ENCODE measurements at places on chromosomes 5 and 9.

GRCh38 chr5:110414360-110414759 is 312.1 kb downstream of the TMEM232 start:
- DNase-seq: peak; percentile 27

DNA sequence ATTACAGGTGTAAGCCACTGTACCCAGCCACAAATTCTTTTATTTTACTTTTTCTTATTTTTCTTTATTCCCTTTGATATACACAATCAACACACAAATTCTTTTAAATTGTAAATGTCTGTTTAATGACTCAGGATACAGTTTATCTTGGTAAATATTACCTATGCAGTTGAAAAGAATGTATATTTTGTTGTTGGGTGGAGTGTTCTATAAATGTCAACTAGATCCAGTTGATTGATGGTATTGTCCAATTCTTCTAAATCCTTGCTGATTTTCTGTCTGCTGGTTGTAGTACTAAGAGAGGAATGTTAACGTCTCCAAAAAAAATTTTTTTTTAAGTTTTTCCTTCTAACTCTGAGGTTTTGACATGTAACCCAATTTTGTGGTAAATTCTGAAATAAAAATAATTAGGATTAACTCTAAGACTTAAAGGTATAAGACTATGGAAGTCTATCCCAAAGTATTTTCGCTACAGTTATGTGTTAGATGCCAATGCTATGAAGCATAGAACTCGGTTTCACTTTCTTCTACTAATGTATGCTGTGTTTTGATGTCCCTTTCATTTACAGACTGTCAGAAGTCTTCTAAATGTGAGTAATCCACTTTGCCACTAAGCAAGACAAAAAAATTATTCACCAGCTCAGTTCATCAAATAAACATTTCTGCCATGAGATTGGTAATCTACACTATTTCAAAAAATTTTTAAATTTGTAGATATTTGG is 720.2 kb upstream of the C9orf72 start:
- DNase-seq: no peak

GRCh38 chr9:37575001-37575400 is 1.2 kb downstream of the FBXO10 start:
- DNase-seq: no peak

GRCh38 chr5:6786786-6787495 is 73.7 kb downstream of the TENT4A start:
- no peak for DNase-seq

DNA sequence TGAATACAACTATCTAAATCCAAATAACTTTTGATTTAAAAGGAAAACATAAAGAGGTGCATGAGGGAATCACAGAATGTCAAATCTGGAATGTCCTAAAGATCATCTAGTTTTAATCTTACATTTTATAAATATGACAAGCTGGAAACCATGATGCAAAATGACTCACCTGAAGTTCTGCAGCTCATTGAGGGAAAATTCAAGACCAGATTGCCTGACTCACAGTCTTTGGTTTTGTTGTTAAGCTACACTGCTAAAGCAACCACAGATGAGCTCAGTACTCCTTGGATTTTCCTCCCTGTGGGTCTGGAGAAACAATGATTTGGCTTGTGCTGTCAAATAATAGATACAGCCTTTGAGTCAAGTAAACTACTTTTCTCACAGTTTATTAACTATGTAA is 19.1 kb upstream of the EDIL3 start:
- DNase-seq: peak; percentile 90

GRCh38 chr9:88418715-88419540 is 30.7 kb downstream of the SPIN1 start:
- peak; percentile 19 for DNase-seq

DNA sequence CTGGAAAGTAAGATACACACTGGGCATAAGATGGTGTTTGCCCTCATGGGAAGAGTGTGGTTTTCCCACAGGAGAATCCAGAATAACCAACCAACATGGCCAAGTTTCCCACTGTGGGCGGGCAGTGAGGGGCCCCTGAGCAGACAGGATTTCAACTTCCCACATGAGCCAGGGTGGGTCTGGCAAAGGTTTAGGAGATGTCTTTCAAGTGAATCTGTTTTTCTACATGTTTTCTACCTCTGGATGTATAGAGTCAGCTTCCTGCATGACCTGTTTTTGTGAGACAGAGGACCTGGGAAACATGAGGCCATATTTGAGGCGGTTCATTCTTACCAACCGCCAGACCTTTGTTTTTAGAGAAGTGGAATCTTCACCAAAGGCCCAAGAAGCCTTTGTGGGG is 100.5 kb downstream of the TLE4 start:
- no peak for DNase-seq

DNA sequence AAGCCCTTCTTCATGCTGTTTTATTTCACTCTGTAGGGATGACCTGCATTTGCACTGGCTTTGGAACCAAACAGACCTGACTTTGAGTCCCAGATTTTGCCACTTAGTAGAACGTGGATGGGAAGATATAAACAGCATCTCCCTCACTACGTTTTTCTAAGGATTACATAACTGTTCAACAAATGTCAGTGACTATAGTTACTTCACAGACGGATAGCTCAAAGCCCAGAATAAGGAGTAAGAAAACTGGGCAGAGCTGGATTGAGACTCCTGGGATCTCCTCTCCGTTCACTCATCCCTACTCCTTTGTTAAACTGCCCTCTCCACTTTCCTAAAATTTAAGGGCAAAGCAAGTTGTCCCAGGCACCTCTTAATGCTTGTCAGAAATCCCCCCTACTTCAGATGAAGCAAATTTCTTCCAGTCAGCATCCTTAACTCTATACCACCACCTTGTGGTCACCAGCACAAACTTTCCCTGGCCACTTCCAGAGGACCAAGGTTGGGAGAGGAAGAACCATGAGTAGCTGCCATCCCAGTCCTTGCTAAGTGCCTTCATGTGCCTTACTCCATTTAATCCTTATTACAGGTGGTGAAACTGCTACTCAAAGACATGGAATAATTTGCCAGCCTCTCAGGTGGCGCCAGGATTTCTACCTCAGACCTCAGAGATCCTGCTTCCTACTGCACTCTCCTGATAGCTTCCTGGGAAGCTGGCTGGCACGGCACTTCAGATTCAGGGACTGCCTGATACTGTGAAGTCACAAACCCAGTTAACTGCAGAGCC is 38.4 kb downstream of the EGR1 start:
- peak; percentile 58 for DNase-seq

- no peak for DNase-seq
Measured at GRCh38 chr9:75488719-75489110, 400.4 kb downstream of the OSTF1 start.

DNA sequence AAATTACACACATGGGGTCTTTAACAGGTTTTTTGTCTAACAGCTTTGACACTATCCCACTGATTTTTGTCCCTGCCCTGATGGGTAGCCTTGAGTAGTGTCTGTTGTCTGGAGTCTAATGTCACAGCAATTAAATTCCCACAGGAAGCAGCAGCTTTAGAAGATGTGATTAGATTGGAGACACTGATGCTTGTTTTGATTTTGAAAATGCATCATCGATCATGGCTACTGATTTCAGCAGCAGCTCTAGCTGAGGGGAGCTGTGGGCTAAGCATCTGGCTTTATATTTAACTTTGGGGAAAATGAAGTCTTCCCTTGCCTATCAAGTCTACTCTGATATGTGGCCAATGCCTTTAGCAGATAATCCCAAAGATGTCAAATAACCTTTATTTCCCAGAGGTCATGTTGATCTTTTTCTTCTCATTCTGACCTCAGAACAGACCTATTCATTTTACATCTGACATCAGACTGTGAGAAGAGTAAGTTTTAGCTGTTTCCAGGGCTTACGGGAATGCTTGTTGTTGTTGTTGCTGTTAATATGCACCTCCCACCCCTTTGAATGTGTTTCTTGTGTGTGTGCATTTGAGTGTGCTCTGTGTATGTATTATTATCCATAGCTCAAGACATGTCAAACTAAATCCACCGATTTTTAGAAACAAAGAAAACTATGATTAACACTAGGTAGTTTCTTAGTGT is 704.9 kb upstream of the NUDT12 start:
- DNase-seq: no peak

- DNase-seq: no peak
Measured at GRCh38 chr9:132163457-132163875, 1.6 kb downstream of the NTNG2 start.

DNA sequence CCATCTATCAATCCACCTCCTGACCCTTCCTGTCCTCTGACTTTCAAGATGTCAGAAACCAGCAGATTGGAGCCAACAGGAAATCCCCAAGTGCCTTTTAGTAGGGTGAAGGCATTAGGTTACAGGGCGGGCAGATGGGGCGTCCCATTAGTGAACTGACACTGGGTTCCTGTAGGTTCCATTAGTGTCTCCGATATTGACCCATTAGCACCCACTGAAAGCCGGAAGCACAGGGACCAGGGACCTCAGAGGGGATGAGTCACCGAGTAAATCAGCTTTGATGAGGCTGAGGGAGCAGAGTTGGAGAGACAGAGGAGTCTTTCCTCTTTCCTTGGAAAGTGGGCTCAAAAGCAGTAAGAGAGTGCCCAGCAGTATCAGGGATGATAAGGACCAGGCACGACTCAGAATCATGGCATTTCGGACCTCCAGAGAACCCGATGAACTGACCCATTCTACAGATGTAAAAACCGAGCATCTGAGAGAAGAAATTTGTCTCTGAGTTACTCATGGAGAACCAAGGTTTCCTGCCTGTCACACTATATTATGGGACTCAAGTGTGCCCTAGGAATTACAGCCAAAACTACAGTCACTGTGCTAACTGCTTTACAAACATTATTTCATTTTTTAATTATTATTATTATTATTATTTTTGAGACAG is 47.2 kb upstream of the FABP6 start:
- DNase-seq: no peak

GRCh38 chr5:39517800-39518199 is 93.0 kb upstream of the DAB2 start:
- peak; percentile 99 for DNase-seq

DNA sequence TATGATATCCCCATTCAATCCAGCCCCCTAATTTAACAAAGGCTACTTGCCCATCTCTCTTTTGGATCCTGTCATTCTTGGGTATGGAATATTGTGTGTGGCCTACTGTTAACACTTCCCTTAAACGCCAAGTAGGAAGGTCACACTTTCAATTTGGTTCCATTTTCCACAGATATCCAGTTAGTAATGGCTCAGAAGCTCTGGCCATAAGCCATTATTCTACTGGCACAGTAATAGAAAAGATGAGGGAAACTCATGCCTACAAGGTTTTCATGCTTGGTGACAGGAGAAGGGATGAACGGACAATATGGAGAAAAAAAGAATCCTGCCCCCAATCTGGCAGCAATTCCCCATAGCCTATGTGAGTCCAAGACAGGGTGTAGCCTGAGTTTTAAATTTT is 227.6 kb downstream of the CRB2 start:
- no peak for DNase-seq

DNA sequence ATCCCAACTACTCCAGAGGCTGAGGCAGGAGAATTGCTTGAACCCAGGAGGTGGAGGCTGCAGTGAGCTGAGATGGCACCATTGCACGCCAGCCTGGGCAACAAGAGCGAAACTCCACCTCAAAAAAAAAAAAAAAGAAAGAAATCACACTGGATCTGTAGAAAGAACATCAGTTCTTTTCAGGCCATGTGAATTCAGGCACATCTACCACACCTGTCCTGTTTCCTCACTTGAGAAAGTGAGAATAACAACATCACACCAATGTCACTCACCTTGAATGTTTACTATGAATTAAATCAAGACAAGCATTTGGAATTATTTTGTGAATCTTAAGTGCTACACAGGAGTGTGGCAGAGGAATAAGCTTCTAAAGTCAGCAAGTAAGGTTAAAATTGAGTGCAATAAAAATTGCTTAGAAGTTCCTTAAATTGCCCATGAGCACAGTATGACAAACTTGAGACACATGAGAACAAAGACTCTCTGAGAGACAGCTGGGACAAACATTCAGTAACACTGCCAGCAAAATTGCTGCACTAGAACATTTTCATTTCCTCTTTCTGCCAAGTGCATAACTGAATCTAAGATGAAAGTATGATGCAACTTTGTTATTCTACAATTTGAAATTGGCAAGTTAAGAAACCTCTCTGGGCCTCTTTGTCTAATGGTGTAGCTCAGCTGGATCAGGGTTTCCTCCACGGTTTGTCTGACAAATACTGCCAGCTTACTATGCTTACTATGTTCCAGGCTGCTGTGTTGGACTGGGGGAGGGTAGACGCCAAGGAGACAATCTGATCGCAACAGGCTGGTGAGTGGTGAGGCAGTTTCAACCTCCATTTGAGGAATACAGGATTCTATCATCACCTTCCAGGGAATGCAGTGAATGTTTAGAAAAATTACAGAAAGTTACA is 1.9 kb upstream of the RIC1 start:
- DNase-seq: peak; percentile 79

DNA sequence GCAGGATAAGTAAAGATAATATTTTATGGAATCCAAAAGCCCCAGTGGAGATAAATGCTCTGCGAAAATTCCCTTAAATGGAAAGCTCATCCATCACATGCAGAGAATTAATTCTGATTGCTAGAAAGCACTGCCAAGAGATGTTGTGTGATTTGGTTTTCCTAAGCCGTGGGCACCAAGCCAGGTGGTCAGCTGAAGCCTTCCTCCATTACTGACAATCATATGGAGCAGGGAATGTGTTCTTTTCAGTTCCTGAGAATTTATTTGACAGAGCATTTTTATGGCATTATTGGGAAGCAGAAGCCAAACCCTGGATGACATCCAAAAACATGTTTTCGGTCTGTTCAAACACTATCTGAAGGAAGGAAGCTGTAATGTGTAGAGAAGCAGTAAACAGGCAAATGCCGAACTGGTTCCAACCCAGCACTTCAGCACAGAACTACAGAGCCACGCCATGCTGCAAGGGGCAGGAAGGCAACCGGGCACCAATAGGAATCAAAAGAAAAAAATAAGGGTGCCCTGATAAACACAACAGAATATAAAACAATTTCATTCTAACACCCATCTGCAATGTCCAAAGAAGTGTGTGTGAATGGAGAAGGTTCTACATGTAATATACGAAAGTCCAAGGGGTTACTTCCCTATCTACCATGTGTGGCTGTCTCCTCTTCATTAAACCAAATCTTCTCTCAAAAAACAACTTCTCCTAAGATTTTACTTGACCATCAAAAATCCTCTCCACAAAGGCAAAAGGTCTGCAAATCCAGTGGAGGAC is 12.3 kb downstream of the ARSB start:
- peak; percentile 86 for DNase-seq

- DNase-seq: no peak
Measured at GRCh38 chr9:100856238-100856637, 172.3 kb upstream of the PLPPR1 start.

GRCh38 chr5:154251529-154251928 is 61.0 kb downstream of the GALNT10 start:
- DNase-seq: no peak

GRCh38 chr5:76022611-76023010 is 60.6 kb upstream of the SV2C start:
- no peak for DNase-seq

- DNase-seq: no peak
Measured at GRCh38 chr5:65986796-65987195, 60.4 kb downstream of the ERBIN start.

Data from fibroblast of skin of right quadriceps (primary cell).